ENCODE measurements at places on chromosomes 6 and 20.

DNA sequence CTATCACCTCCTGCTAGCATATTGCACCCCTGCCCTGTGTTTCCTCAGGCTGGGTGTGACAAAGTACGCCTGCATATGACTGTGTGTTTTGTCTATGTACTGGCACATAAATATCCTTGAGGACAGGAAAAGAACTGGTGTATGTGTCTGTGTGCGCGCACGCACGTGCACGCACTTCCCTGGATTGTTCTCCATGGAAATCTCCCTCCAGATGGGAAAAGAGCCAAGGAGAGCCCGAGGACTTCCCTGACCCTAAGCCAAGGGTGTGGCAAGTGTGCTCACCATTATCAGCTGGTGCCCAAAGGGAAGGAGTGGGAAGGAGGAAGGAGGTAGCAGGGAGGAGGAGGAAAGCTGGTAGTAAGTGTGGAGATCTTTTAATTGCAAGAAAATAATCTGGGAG, 117.6 kb downstream of the HIVEP2 start:
- no peak for DNase-seq

GRCh38 chr6:8029243-8029870, 34.8 kb downstream of the BLOC1S5 start:
- no peak for DNase-seq

- no peak for DNase-seq
Measured at GRCh38 chr6:24032896-24033688, 92.9 kb upstream of the NRSN1 start.

DNA sequence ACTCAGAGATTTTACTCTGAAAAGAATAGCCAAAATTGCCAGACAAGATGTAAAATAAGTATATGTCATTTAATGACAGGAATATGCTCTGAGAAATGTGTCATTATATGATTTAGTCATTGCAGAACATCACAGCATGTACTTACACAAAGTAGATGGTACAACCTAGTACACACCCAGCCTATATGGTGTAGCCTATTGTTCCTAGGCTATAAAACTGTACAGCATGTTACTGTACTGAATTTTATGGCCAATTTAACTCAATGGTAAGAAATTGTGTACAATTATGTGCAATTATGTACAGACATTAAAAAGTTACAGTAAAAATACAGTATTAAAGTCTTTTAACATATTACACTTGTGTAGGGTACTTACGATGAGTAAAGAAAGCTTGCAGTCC, 311.9 kb upstream of the EPHA7 start:
- no peak for DNase-seq

DNA sequence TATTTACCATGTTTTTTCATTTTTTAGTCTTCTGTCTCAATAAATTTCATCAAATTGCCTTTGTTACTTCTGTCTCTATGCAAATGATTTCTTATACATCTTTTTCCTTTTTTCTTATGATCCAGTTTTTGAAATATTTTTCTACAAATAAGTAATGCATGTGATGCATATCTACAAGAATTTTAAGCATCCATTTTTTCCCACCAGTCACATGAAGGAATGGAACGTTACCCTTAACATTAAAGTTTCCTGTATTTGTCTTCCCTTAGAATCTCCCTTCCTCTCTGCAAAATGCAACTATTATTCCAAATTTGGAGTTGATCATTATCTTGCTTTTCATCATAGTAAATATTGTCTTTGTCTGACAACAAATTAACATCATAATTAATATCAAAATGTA, 35.5 kb downstream of the PSMB9 start:
- DNase-seq = no peak

- DNase-seq = no peak
Measured at GRCh38 chr6:118324116-118324515, 224.0 kb upstream of the PLN start.

DNA sequence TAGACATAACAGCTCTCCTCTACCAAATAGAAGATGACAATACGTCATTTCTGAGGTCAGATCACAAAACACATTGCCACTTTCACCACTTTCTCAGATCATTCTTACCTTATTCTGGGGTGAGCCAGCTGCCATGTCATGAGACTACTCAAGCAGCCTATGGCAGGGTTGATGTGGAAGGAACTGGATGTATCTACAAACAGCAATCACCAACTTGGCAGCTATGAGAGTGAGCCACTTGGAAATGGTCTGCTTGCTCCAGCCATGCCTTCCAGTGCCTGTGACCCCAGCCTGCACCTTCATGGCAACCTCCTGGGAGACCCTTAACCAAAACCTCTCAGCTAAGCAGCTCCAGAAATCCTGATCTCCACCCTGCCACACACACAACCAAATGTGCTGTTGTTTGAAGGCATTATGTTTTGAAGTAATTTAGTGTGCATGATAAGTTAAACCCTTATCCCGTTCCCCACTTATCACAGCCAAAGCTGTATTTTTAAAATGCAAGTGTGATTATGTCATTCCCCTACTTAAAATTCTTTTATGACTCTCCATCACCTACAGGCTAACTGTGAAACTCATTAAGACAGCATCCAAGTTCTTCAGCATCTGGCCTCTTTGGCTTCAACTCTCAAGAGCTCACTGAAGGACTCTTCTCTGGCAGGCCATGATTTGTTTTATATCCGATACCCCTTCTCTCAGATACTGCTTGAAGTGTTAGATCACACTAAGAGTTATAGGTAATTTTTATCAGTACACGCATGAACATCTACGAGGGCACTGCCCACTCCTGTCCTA, 150.6 kb downstream of the LY86 start:
- DNase-seq = no peak

DNA sequence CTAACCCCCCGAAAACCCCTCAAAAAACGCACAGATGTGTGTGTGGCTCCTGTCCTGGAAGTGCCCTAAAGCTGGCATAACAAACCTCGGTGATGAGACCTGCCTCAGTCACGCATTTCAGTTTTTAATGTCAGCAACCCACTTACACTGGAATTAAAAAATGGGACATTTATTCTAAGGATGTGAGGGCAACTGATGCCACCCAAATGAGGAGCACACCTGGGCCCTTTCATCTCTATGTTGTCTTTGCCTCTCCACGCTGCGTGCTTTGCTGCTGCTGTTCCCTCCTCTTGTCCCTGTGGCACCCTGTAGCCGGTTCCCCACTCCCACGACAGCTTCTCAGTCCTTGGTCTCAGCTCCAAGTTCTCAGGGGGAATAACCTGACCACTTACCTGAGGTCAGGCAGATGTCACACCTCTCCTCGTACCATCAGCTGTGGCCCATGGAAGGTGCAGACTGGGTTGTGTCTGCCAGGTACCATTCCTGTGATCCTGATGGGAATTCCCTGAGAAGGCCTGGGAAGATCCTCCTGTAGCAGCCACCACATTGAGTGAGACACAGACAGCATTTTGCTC, 134.2 kb upstream of the THBS2 start:
- DNase-seq = no peak

DNA sequence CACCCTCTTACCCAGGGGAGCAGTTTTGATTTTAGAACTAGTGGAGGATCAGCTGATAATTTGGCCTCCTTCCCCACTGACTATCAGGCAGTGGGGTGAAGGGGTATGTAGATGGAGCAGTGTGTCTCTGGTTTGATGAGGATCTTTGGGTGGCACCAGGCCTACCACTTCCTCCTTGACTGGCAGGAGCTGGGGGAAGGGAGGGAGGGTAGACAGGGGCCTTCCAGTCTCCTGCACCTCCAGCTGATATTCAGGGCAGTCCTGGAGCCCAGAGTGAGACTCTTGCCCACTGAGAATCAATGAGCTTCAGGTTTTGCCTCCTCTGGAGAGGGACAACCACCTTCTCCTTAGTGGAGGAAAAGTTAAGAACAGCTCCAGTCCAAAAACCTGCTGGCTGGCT, 3.2 kb downstream of the DEF6 start:
- DNase-seq = no peak

DNA sequence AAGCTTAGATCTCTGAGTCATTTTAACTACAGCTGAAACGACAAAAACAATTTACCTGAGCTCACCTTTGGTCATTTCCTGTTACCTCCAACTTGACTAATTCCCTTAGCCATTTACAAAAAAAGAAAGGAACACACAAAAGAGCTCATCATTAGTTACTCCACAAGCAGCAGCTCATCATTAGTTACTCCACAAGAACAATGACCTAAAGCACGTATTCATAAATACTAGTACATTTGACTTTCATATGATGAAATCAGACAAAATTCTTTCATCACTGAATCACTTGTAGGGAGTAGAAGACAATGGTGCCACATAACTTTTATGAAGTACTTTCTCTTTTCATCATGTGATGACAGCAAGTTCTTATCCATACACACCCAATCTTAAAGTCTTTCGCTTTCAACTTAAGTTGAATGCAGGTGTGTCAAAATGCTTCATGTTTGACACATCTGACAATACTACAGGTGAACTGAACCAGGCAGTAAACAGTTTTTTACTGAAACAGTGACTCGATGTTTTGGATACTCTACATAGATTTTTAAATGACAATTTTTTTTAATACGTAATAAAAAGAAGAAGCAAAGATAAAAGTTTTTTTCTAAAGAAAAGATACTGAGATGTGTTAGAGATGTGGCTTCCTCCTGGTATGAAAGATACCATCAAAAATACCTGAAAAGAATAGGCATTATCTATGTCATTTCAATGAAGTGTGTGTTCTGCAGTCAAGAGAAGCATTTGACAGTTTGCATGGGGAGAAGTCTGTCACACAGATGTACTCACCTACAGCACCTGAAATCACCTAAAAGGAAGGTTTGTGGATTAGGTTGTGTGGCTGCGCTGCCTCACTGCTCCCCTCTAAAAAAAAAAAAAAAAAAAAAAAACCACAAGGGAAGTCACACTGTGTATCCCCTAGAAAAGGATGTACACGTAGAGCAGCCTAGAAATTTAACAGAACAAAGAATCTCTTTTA, 109.1 kb downstream of the PRDM1 start:
- no peak for DNase-seq

GRCh38 chr20:37308086-37309050, 18.9 kb downstream of the MANBAL start:
- DNase-seq = no peak

DNA sequence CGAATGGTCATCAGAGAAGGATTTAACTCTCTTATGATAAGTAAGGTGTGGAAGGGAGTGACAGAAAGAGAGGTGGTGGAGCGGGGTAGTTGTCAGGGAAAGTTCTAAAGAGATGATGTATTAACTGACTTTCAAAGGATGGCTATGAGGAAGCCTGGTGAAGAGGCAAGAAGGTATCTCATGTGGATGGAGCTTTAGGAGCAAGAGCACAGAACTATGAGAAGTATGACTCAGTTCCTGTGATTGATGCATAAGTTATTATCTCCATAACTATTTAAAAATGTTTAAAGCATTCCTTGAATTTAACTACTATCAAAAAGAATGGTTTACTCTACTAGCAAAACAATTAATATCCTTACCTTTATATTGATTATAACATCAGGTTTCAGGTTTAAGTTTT, 28.8 kb downstream of the AK9 start:
- no peak for DNase-seq

DNA sequence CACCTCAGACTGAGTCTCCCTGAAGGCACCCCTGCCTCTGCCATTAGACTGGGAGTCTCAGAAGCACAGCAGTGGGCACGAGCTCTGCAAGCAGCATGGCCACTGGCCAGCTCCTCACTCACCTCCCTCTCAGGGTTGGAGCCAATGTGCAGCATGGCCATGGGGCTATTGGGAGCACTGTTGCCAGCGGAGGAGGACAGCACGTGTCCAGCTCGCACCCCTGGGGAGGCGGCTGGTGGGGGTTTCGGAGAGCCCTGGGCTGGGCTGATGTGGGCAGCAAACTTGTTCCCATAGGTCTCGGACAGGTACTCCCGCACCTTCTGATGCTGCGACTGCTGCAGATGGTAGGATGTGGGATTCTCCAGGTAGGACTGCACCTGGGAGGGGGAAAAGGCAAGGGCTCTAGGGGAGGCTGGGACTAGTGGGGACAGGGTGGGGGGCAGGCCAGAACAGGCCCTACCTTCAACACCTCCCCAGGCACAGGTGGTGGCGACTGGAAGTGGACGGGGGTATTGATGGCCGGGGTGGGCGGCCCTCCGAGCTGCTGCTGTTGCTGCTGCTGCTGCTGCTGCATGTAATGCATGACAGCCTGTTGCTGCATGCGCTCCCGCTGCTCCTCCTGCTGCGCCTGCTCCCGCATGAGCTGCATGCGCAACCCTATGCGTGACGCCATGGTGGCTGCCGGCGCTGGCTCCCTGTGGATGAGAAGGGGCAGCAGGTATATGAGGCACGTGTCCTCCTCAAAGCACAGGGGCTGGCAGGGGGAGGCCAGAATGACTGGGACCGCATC, 44.7 kb downstream of the TFEB start:
- DNase-seq = no peak

GRCh38 chr6:31896856-31897611, 464 bp downstream of the EHMT2 start:
- DNase-seq = no peak

DNA sequence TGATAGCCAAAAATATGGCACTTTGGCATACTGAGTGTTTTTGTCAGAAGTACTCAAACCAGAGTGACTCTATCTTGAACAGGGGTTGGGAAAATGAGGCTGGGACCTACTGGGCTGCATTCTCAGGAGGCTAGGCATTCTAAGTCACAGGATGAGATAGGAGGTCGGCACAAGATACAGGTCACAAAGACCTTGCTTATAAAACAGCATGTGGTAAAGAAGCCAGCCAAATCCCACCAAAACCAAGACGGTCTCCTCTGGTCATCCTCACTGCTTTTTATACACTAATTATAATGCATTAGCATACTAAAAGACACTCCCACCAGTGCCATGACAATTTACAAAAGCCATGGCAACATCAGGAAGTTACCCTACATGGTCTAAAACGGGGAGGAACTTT, 985.1 kb downstream of the HACE1 start:
- DNase-seq = no peak

- no peak for DNase-seq
Measured at GRCh38 chr20:23820493-23820892, 6.0 kb downstream of the CST2 start.

GRCh38 chr20:36823121-36823520, 49.6 kb upstream of the DSN1 start:
- DNase-seq = no peak

DNA sequence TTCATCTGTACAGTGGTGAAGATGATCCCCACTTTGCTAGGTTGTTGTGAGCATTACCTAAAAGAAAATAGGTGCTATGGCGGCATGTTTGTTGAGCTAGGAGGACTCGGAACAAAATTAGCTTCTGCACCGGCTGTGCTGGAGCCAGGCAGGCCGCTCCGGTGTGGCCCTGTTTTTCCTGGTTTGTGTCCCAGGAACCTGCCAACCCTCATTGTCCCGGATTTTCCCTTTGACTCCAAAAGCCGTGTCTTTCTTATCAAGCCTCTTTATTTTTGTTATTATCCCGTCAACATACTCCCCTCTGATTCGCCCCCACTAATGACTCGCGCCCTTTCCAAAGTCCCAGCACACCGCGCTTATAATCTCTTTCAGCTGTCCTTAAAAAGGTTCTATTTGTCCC, 117.0 kb downstream of the MYLK4 start:
- DNase-seq = no peak

GRCh38 chr20:23153696-23154341, 67.7 kb upstream of the CD93 start:
- no peak for DNase-seq

- DNase-seq = no peak
Measured at GRCh38 chr20:25053255-25054031, 4.5 kb downstream of the ACSS1 start.

GRCh38 chr6:144922120-144922722, 637.1 kb downstream of the UTRN start:
- DNase-seq = no peak

GRCh38 chr6:36590237-36590636, 3.9 kb upstream of the SRSF3 start:
- DNase-seq = no peak
